ENCODE measurements at places on chromosomes 3 and 15.

GRCh38 chr3:168312984-168313383 is 217.3 kb upstream of the GOLIM4 start:
- DNase-seq, result no peak

DNA sequence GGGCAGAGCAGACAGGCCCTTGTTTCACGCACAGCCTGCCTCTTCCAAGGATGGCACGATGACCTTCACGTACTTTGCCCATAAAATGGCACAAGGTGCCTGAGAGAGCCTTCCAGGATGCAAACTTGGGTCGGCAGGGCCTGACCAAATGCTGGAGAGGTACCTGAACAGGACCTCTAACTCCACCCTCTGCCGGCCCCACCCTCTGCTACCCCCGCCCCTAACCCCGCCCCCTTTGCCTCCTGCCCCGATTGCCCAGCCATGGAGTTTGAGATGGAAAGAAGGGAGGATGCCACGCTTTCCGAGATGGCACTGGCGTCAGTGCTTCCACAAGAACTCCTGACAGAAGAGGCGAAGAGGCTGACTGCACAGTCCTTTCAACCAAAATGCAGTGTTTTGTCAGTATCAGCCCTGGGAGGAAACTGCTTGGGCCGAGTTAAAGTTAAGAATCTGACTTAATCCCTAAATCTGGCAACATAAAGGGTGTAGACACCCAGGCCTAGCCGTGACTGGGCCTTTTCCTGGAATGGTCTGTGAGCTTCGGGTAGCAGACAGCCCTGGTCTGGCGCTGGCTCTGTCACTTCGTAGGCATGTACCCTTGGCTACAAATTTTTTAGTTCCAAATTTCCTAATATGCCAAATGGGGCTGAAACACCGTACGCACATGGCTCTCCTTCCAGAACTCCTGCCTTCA is 230.3 kb upstream of the RGMA start:
- no peak for DNase-seq

DNA sequence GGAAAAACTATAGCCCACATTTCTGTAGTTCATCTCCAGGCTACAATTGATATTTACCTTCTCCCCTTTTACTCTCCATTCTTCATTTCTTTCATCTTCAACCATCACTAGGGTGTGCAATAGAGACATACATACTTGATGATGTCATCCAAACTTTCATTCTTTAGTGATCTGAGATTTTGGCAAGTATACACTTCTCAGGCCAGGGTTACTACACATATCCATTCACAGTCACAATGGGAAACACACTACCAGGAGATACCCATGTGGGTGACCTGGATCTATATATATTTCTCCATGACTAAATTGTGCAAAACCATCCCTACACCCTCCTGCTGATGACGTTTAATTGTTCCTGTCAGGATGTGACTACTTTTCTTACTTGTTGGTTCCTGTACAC is 769.5 kb upstream of the DPPA4 start:
- no peak for DNase-seq

DNA sequence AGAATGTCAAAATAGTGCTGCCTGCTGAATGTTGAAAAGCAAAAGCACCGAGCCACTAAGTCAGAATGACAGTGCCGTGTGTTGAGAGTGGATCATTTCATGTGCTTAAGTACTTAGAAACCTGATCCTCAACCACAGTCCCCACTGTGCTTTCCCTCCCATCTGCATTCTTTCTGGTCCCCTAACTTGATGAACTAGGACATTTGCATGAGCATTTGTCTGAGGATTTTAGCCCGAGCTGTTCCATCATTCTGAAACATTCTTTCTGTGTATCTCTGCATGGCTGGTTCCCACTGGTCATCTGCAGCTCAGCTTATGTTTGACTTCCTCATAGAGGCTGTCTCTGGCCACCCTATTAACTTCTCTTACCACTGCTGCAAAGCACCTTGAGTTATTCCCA is 42.0 kb downstream of the SST start:
- no peak for DNase-seq

DNA sequence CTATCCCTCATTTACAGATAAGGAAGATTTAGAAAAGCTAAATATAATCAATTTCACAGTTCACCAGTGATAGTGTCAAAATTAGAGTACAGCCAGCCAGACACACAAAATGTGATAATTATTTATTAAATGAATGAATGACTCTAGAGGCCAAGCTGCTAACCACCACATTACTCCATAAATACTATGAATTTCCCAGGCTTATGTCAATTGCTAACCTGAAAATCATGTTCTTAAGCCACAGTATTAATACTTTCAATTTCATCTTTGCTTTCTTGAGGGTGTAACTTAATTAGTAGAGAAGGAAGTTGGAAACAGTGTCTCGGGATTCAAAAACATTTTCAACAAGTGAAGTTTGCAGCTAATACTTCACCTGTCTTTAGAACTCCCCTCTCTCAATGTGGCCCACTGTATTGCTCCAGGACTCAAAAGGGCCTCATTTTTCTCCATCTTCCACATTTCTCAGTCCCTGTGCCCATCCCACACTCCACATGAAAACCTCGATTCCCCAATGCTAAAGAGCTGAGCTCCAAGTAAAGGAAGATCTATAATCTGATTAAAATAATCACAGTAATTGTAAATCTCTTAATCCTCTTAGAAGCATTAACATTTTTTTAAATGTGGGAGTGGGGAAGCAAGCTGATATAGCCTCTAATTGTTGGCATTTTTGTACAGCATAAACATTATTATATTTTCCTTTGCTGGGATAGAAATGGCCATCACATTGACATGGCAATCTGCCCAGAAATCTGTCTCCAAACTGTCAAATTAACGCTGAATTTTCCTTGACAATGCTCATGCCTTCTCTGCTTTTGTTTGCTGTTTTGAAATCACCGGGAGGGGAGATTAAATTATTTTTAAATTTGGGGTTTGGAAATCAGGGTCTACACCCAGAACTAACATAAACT is 765.1 kb downstream of the ROBO1 start:
- peak; percentile 52 for DNase-seq

DNA sequence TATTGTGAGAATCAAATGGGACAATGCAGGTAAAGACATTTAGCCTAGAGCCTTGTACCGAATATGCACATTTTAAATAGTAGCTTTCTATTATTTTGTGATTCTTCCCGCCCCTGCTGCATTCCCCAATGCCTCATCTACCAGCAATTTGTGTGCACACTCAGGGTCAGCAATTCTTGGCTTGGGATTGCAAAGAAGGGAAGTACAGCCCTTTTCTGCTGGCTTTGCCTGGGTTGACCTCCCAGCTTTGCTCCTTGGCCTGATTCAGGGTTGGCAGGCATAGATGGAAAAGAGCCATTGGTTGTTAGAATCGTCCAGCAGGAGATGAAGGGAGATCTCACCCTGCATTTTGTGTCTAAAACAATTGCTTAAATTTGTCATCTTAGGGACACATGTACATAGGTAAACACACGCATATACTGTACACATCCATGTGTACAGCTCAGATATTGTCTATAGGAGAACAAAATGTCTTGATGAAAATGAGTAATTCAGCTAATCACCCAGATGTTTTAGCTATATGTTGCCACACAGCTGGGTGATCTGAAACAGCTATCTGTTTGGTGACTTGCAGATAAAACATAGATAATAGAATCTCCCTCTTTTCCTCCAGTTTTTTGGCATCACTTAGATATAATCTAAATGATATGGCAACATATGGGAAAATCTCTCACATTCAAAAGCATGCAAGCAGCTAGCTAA is 340.9 kb upstream of the TBL1XR1 start:
- DNase-seq, result peak; percentile 87

GRCh38 chr15:101573951-101574350 is 78.2 kb downstream of the TM2D3 start:
- DNase-seq, result no peak

DNA sequence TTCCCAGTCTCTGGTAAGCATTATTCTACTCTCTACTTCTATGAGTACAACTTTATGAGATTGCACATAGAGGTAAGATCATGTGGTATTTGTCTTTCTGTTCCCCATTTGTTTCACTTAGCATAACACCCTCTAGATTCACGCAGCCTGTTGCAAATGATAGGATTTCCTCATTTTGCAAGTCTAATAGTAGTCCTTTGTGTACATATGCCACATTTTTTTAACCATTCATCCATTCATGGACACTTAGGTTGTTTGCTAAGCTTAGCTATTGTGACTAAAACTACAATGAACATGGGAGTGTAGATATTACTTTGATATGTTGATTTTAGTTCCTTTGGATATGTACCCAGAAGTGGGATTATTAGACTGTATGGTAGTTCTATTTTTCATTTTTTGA is 717.9 kb upstream of the ALCAM start:
- DNase-seq, result no peak

- DNase-seq, result no peak
Observed at GRCh38 chr3:176995946-176996345, 201.3 kb downstream of the TBL1XR1 start.

DNA sequence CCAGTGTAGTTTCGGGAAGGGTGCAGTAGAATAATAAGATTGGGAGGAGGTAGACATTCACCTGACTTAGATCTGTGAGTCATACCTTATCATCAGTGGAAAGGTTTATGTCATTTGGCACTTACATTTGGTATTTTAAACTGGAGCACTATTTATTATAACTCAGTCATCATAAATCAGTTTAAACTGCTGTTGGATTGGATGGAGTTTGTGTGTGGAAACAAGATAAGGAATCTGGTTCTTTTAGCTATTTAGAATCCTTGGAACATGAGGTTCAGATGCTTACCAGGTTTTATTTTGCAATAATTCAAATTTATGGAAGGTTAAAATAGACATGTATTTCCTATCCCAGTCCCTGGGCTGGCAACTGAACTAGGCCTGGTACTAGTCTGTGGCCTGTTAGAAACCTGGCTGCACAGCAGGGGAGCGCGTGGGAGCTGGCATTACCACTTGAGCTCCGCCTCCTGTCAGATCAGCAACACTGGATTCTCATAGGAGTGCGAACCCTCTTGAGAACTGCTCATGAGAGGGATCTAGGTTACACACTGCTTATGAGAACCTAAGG is 34.5 kb downstream of the ZFAND6 start:
- DNase-seq, result no peak

- peak; percentile 11 for DNase-seq
Observed at GRCh38 chr3:45988362-45988761, 7.3 kb downstream of the FYCO1 start.

DNA sequence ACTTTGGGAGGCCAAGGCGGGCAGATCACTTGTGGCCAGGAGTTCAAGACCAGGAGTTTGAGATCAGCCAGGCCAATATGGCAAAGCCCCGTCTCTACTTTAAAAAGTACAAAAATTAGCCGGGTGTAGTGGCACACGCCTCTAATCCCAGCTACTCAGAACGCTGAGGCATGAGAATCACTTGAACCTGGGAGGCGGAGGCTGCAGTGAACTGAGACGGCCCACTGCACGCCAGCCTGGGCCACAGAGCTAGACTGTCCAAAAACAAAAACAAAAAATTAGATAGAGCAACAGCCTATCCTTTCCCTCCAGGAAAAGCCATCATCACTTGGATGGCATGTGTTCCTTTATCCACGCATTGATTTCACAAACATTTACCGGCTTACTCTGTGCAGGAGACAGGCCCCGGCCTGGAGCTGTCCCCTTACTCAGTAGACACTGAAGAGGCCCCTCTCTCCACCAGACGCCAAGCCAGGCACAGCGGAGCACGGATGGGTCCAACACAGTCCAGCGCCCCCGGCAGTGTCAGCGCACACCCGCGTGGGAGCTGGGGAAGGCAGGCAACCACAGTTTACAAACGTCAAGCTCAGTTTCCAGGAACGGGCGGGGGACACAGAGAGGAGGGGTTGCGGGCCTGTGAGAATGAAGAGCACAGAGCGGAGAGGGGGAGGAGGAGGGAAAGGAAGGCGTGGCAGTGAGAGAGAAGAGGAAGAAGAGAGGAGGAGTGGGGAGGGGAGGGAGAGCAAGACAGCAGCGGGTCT is 3.1 kb downstream of the GP5 start:
- DNase-seq, result peak; percentile 71

DNA sequence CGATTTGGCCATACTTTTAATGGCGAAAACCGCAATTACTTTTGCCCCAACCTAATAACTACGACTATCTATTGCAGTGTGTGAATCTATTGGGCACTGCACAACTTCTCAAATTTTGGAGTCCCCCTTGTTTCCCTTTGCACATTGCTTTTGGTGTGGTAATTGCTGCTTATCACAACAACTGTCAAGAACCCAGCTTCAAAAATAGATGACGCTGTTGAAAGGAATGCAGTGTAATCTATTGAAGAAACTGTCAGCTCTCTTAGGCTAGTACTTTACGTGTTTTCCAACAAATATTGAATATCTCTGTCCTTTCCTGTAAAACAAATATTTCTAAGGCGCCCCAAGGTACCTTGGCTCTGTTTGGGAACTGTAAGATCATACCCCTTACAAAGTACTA is 222.8 kb upstream of the UBE2E2 start:
- no peak for DNase-seq

DNA sequence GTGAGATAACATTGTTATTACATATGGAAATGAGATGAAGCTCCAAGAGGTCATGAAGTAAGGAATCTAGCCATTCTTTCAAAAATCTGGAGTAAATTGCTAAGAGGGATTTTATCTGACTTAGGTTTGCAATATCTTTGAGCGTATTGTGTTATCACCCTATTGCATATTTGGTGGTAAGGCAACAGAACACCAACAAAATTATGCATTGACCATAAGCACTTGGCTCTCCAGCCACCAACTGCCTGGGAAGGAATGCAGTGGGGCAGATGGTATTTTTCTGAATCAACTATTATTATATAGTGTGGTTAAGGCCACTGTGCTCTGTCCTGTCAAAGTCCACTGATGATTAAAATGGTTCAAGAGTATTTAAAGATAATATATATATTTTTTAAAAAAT is 287.9 kb upstream of the SEMA6D start:
- no peak for DNase-seq

DNA sequence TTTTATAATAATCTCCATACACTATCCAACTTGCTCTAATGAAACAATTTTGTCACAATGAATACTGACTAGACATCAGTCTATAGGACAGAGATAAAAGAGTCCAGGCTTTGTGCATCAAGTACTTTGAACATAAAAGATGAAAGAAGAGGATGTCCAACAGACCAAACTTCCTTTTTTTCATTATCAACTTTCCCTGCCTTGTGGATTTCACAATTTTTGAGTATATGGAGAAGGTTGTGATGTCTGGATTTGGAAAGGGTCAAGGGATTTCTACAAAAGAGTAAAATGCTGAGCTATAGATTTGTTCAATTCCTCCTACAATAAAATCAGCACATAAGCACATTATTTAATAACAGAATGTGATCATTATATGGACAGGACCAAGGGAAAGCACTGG is 25.7 kb downstream of the CD47 start:
- no peak for DNase-seq

- DNase-seq, result no peak
Observed at GRCh38 chr3:138032567-138032966, 22.6 kb downstream of the CLDN18 start.

All from brain (organoid and tissue), 16 donors.